ENCODE measurements at places on chromosomes 5 and 9.

DNA sequence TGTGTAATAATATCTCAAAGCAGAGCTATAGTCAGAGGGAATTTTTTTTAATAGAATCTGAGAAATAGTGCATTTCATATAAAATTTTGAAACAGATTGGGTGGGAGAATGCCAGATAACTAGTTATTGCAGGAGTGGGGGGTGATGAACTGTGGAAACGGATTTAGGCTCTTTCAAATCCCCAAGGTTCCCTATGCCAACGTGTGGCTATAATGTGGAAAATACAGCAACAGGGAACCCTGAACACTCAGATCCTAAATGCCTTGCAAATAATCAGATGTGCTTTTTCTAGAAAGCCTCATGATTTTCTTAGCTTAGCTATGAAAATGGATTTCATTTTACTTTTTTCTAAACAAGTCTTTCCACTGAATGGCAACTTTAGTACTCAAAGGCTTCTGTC lies 180.5 kb upstream of the DMAC1 start:
- no peak for DNase-seq

- DNase-seq, result no peak
Observed at GRCh38 chr9:128001779-128002298, 21.1 kb upstream of the EEIG1 start.

GRCh38 chr9:137727716-137728115 lies 108.9 kb downstream of the EHMT1 start:
- no peak for DNase-seq

GRCh38 chr9:110081395-110081794 lies 126.6 kb downstream of the C9orf152 start:
- DNase-seq, result no peak

DNA sequence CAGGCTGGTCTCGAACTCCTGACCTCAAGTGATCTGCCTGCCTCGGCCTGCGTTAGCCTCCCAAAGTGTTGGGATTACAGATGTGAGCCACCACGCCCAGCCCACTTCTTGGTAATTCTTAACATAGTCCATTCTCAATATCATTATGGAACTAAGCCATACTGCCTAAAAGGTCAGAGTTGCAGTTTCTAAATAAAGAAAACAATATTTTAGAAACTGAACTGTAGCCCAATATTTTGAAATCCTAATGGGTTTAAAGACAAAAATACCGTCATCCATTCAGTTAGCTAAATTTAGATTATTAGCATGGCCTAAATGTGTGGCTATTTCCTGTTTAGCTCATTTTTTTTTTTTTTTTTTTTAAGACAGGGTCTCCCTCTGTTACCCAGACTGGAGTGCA lies 99.5 kb downstream of the USP20 start:
- no peak for DNase-seq

GRCh38 chr9:38694676-38695075 lies 25.3 kb downstream of the FAM240B start:
- DNase-seq, result no peak

DNA sequence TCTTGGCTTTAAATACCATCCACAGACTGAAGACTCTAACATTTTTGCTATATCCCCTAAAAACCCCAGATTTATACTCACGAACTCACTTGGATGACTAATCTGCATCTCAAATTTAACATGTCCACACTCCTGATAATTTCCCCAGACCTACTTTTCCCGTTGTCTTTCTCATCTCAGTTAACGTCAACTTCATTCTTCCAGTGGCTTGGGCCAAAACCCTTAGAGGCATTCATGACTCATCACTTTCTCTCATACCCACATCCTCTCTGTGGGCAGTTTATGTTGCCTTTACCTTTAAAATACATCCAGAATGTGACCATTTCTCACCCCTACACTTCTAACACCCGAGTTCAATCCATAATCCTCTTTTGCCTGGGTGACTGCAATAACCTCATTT lies 96.7 kb downstream of the EDIL3 start:
- DNase-seq, result no peak

GRCh38 chr9:76032038-76032796 lies 141.7 kb downstream of the PCSK5 start:
- DNase-seq, result no peak

GRCh38 chr5:2877522-2877921 lies 126.0 kb upstream of the IRX2 start:
- DNase-seq, result no peak

DNA sequence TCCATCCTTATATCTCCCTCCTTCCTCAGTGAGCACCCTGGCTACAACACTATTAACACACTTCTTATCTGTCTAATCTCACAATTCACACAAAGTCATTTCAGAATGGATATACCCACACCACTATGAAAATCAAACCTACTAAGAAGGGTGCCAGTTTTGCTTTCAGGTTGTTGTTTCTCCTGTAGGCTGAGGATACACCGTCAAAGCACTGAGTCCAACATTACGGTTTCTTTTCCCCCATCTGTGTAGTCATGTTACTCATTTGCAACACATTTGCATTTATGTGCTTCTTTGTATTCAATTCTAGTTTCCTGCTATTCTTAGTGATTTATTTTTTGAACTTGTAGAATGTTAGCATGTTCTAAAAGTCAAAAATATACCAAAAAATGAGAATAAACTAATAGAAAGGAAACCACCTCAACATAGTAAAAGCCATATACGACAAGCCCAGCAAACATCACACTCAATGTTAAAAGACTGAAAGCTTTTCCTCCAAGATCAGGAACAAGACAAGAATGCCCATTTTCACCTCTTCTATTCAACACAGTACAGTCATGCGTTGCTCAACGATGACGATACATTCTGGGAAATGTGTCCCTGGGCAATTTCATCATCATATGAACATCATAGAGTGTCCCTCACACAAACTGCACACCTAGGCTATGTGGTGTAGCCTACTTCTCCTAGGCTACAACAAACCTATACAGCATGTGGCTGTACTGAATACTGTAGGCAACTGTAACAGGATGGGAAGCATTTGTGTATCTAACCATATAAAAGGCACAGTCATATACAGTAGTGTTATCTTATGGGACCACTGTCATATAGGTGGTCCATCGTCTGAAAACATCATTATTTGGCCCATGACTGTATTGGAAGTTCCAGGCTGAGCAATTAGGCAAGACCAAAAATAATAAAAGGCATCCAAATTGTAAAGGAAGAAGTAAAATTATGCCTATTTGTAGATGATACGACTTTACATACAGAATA lies 6.3 kb downstream of the ROR2 start:
- DNase-seq, result peak; percentile 13

DNA sequence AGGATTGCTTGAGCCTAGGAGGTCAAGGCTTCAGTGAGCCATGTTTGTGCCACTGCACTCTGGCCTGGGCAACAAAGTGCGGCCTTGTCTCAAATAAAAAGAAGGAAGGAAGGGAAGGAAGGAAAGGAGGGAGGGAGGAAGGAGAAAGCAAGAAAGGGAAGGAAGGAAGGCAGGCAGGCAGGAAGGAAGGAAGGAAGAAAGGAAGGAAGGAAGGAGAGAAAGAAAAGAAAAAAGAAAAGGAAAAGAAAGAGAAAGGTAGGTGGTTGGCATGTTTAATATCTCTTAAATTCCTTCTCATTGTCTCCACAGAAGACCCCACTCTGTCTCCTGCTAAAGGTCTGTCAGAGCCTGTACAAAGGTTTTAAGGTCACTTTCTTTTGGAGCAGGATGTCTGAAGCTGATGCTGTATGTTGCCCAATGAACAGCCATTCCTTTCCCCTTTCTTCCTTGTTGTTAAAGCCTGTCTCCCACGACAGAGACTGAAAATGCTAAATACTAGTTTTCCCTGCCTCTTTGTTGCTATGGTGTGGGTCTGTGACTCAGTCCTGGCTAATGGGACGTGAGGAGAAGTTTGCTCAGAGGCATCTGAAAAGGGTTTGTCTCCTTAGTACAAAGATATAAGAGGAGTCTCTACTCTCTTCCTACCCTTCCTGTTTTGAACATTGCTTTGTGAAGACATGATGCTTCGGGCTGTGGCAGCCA lies 213.3 kb downstream of the PCSK1 start:
- no peak for DNase-seq

GRCh38 chr5:96852759-96853158 lies 23.5 kb upstream of the ERAP2 start:
- DNase-seq, result no peak

DNA sequence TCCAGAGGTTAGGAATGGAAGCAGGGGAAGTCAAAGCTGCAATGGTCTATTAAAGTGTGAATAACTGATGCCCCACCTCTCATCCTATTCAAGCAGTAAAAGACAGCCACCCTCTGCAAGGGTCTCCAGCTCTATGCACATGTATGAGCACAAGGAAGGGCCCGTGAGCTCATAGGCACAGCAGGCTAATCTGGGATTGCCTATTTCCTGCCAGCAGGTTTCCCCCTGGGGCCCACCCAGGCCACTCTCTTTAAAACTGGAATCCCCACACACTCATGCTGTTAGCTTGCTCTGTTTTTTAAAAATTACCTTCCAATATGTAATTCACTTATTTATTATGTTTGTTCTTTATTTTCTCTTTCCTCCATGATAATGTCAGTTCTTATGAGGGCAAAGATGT lies 48.7 kb upstream of the ZNF366 start:
- no peak for DNase-seq

DNA sequence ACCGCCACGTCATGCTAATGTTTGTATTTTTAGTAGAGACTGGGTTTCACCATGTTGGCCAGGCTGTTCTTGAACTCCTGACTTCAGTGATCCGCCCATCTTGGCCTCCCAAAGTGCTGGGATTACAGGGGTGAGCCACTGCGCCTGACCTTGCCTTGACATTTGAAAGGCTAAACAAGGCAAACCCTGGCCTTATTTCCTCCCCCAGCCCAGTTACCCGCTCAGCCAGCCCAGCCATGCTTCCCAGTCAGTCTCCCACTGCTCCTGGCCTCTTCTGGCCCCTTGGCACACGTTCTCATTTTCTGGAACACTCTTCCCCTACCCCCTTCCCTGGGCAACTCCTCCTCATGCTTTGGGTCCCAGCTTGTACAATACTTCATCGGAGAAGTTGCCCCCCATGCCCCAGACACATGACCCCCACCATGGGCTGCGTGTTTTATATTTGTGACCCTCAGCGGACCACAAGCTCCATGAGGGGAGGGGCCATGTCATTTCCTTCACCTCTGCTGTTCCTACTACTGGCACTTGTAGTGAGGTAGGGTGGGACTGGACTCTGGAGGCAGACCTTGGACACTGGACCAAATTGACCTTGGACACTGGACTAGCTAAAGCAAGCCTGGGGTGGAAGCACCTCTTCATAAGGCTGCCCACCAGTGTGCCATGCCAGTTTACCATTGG lies 94.4 kb upstream of the IER5L start:
- peak; percentile 26 for DNase-seq

- no peak for DNase-seq
Observed at GRCh38 chr9:21830589-21830988, 28.2 kb downstream of the MTAP start.

- peak; percentile 60 for DNase-seq
Observed at GRCh38 chr5:77843570-77844372, 67.6 kb upstream of the TBCA start.

- DNase-seq, result no peak
Observed at GRCh38 chr5:33162057-33162456, 278.7 kb upstream of the TARS1 start.

- no peak for DNase-seq
Observed at GRCh38 chr5:167217097-167217743, 1074.2 kb upstream of the WWC1 start.

- DNase-seq, result peak; percentile 51
Observed at GRCh38 chr5:139474890-139475791, 4.3 kb downstream of the SMIM33 start.

DNA sequence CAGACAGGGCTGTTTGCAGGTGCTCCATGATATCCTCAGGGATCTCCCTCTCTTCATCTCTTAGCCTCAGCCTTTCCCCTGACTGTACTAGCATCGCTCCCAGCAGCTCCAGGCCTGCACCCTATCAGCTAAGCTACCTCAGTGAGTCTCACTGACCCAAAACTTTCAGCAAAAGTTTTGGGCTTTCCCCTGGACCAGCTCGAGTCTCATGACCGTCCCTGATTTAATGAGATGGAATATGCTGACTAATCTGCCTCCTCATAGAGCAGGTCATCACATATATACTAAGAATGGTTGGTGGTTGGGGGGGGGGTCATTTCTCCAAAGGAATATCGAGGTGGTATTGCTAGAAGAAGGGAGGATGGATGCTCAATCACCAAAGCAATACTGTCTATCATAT lies 151.5 kb downstream of the NR3C1 start:
- DNase-seq, result no peak

DNA sequence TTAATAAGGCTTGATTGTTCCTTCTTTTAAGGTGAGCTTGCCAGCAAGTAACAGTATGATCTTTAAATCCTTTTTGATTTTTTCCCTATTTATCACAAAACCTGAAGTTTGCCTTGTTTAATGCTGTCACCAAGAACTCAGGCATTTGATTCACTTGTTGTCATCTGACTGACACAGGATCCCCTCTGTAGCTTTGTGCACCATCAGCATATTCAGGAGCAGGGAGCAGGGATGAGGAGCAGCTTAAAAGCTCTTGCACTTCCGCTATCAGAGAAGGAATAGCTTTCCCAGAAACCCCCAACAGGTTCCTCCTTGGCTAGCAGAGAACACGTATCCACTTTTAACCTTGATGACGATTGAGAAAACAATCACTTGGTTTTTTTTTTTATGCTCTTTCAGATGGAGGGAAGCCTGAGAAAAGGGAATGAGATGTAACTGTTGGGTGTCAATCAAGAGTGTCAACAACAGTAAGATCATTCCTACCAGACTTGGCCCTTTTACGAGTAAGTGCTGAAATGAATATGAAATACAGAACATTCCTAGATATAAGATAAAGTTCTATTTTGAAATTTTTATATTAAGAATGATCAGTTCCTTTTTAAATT lies 433.1 kb upstream of the CDH18 start:
- no peak for DNase-seq

DNA sequence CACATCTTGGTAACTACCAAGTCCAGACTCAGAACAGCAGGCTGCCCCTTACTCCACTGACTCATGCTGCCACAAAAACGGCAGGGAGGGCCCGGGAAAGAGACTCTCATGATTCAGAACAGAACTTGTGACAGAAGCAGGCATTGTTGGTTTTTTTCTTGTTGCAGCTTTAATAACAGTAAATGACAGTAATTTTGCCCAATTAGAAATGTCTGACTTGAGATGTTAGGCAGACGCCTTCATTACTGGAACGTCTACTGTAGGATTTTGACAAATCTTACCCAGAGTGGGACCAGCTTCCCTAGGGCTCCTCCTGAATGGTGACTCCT lies 77.9 kb downstream of the SEMA5A start:
- no peak for DNase-seq

GRCh38 chr5:68419637-68420452 lies 204.3 kb downstream of the PIK3R1 start:
- no peak for DNase-seq

- no peak for DNase-seq
Observed at GRCh38 chr9:20144197-20144596, 355.4 kb upstream of the SLC24A2 start.
